Psoas muscle (tissue), 8 donors: ENCODE measurements at places on chromosomes 13 and 19. TPM values are rescaled to one million over a fixed set of nuclear protein-coding genes. Genes with fewer than 3 reads are reported as not detected.

Gene UPK1A
- total RNA-seq, result not detected

Gene LILRA1
- total RNA-seq, result 0.34 TPM

Gene ZNF737
- 2.2 TPM for total RNA-seq

Gene ACOD1
- total RNA-seq, result not detected

Gene MYO1F
- total RNA-seq, result 6.3 TPM

Gene KRTDAP
- total RNA-seq, result not detected

Gene SHISA2
- total RNA-seq, result 3.2 TPM

Gene LINGO3
- not detected for total RNA-seq

Gene MADCAM1
- total RNA-seq, result 0.40 TPM

Gene RNF113B
- not detected for total RNA-seq

Gene LRRC4B
- 0.36 TPM for total RNA-seq

Gene ZNF615
- total RNA-seq, result 5.1 TPM

Gene AKAP11
- total RNA-seq, result 15.4 TPM

Gene SYDE1
- 4.8 TPM for total RNA-seq

Gene CERS4
- 4.8 TPM for total RNA-seq

Gene PLPPR3
- not detected for total RNA-seq

Gene ZNF486
- total RNA-seq, result 0.50 TPM

Gene DMKN
- total RNA-seq, result 0.44 TPM

Gene REEP6
- 2.0 TPM for total RNA-seq

Gene STXBP2
- total RNA-seq, result 4.1 TPM

Gene ZNF607
- total RNA-seq, result 5.8 TPM

Gene C19orf12
- total RNA-seq, result 37.5 TPM

Gene TRPC4
- total RNA-seq, result 0.26 TPM

Gene CLEC17A
- total RNA-seq, result not detected

Gene ZIM2
- total RNA-seq, result not detected

Gene ZNF568
- 13.9 TPM for total RNA-seq

Gene GRK1
- total RNA-seq, result 0.10 TPM

Gene KLK14
- not detected for total RNA-seq

Gene TYROBP
- 11.9 TPM for total RNA-seq

Gene PLEKHG2
- total RNA-seq, result 8.0 TPM

Gene FREM2
- total RNA-seq, result 9.4 TPM

Gene WDR88
- not detected for total RNA-seq

Gene PROZ
- total RNA-seq, result not detected

Gene THSD1
- 4.2 TPM for total RNA-seq
